ENCODE measurements at places on chromosomes 13 and 19.
A peak's percentile ranks its signal among the peaks of the same experiment; 100 is the strongest.

DNA sequence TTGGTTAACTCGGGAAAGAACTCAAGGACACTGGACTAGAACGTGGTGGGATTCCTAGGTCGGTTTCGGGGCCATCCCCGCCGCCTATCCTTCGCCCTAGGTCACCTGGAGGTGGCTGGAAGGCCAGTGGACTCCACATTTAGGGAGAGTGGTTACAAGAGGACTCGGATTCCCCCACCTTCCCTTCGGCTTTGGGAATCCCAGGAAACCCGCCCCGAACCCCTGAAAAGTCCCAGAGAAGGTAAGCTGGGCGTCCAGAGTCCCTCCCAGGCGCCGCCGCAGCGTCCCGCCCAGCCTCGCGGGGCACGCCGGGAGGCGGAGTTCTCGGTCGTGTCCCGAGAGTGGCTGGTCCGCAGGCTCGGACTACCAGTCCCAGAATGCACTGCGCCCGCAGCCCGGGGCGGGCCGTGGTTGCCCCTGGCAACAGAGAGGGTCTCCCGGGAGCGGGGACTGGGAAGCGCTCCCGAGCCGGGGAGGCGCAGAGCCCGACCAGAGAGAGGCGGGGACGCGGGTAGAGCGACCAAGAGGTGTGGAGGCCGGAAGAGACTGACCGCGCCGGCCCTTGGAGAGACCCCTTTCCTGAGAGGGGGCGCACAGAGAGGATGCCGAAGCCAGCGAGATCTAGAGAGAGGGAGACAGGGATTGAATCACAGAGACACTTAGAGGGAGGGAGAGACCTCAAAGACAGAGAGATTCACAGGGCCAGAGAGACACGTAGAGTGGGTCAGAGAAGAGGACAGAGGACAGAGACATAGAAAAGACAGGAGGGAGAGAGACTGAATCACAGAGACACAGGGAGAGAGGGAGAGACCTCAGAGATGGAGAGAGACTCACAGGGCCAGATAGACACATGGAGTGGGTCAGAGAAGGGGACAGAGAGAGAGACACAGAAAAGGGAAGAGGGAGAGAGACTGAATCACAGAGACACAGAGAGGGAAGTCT lies 2.6 kb upstream of the PRKCG start:
- peaks cover 1% of the 10 kb centered on the region for H3K36me3 ChIP-seq
- peaks cover 40% of the 10 kb centered on the region for H3K27me3 ChIP-seq
- peak overlapping the region; percentile 19 for H3K4me3 ChIP-seq
- no peak overlapping the region for H3K27ac ChIP-seq

DNA sequence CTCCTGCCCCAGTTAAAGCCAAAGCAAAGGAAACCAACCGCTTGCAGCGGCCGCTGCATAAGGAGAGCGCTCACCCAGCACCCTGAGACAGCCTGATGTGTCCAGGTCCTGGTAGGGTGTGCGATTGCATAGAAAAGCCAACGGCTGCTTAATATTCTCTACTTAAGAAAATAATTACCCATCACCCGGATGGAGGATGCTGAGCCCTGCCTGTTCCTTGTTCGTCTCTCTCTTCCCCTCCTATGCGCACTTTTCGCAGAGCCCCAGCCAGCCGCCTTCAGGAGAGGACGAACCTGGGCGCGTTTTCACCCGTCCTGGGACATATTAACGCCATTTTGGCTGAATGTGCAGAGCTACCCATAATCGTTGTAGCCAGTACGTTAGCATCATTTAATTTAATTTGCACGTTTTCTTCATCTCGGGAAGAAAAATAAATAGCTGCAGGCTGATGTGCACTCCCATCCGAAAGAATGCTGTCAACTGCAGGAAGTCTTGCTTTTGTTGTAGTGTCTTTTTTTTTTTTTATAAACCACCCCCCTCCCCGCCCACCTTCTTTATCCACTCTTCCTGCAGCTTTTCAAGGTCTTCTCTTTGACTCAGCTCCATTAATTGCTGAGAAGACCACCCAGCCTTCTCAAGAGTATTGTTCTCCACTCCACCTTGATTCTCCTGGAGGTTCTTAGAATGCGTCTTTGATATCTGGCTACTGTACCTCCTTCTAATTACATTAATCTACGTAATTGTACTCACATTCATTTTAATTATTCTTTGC lies 214.5 kb downstream of the TEX29 start:
- no peak overlapping the region for H3K27ac ChIP-seq
- H3K4me1 ChIP-seq, result no peaks in the 10 kb centered on the region
- no peak overlapping the region for H3K4me3 ChIP-seq
- H3K36me3 ChIP-seq, result no peaks in the 10 kb centered on the region
- no peak for DNase-seq

- H3K36me3 ChIP-seq, result no peaks in the 10 kb centered on the region
- DNase-seq, result no peak
- no peaks in the 10 kb centered on the region for H3K4me1 ChIP-seq
Measured at GRCh38 chr13:27672025-27672424, 50.3 kb downstream of the POLR1D start.

GRCh38 chr19:7541475-7541824 lies 5.9 kb downstream of the PNPLA6 start:
- no peak for DNase-seq
- peaks cover 7% of the 10 kb centered on the region for H3K4me1 ChIP-seq
- peaks cover 4% of the 10 kb centered on the region for H3K36me3 ChIP-seq
- no peak overlapping the region for H3K4me3 ChIP-seq
- no peak overlapping the region for H3K27ac ChIP-seq

DNA sequence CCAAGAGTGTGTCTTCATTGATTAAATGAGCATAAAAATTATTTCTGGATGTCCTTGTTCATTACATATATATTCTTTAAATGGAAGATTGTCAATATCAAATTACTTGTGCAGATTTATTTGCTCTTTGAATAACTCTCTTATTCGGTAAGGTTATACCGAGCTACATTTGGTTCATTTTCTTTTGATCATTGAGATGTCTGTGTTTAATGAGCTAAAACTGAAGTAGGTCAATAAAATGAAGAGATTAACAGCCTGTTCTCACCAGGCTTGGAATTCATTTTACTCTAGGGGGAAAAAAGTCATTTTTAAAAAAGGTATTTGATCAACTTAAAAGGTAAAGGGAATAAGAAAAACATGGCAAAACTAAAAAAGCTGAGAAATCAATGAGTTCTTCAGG lies 10.6 kb downstream of the GPC5 start:
- no peak overlapping the region for H3K4me3 ChIP-seq
- H3K27ac ChIP-seq, result no peak overlapping the region
- H3K4me1 ChIP-seq, result no peaks in the 10 kb centered on the region
- H3K27me3 ChIP-seq, result peaks cover 3% of the 10 kb centered on the region
- H3K36me3 ChIP-seq, result no peaks in the 10 kb centered on the region
- DNase-seq, result no peak
